ENCODE measurements at places on chromosomes 12 and 14. TPM values are rescaled to one million over a fixed set of nuclear protein-coding genes. Genes with fewer than 3 reads are reported as not detected.

DNA sequence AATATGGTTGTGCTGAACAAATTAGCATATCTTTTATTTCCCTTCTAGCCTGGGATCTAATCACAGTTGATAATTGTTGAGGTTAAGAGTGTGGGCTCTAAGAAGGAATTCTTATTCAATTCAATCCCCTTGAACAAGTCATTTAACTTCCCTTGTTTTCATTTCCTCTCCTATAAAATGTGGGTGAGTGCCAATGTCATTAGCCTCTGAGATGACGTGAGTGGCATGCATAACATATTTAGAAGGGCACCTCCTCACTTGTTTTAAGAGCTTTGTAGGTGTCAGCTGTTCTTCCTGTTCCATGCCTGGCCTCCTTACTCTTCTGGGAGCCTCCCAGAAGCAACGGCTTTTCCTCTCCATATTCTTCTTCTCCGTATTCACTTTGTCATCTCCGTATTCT lies 155.4 kb upstream of the NEDD1 start:
- no peak for DNase-seq

The TXNDC16 gene
- total RNA-seq, result 3.7 TPM

GRCh38 chr12:114666746-114667668 lies 17.0 kb downstream of the TBX3 start:
- no peak for DNase-seq

The ACSM4 gene
- not detected for total RNA-seq

- DNase-seq, result no peak
Measured at GRCh38 chr12:9742661-9743060, 9.8 kb upstream of the CLECL1 start.

- DNase-seq, result no peak
Measured at GRCh38 chr12:41956353-41956752, 188.3 kb downstream of the GXYLT1 start.

The PAN2 gene
- total RNA-seq, result 15.0 TPM

Measured in epithelial cell of proximal tubule (primary cell).